ENCODE measurements at places on chromosomes 7 and 10.

GRCh38 chr7:146022776-146023175, 93.8 kb upstream of the CNTNAP2 start:
- DNase-seq = no peak

DNA sequence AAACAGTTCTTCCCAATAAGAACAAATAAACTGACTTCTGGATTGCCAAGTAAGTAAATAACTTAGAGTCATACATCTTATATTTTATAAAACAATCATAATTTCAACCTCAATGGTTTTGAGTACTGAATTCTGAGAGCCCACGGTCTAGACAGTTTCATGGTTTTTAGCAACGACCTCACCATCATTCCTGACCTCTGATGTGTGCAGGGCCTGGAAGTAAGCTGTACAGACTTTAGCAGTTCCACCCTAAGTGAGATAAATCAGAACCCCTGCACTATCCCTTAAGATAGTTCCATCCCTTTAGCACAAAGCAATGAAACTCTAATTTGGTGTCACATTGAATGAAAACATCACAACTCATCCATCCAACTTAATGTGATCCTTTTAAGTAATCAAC, 86.0 kb downstream of the NEBL start:
- DNase-seq = no peak

- DNase-seq = no peak
Observed at GRCh38 chr10:48773580-48773979, 88.9 kb downstream of the WDFY4 start.

DNA sequence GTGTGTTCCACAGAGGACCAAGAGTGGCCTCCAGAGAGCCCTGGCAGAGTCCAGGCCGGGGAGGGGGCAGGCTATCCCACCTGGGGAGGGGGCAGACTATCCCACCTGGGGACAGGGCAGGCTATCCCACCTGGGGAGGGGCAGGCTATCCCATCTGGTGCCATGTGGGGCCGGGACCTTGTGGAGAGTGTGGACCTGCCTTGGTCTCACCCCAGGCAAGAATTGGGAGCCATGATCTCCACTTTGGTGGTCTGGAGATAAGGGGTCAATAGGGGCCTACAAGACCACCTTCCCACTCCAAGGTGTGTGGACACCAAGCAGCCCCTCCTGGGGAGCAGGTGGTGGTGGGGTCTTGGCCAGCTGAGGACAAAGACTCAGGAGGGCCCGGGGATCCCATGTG, 138.2 kb downstream of the EBF3 start:
- DNase-seq = no peak

GRCh38 chr10:59900048-59900727, 6.2 kb downstream of the CCDC6 start:
- DNase-seq = no peak

DNA sequence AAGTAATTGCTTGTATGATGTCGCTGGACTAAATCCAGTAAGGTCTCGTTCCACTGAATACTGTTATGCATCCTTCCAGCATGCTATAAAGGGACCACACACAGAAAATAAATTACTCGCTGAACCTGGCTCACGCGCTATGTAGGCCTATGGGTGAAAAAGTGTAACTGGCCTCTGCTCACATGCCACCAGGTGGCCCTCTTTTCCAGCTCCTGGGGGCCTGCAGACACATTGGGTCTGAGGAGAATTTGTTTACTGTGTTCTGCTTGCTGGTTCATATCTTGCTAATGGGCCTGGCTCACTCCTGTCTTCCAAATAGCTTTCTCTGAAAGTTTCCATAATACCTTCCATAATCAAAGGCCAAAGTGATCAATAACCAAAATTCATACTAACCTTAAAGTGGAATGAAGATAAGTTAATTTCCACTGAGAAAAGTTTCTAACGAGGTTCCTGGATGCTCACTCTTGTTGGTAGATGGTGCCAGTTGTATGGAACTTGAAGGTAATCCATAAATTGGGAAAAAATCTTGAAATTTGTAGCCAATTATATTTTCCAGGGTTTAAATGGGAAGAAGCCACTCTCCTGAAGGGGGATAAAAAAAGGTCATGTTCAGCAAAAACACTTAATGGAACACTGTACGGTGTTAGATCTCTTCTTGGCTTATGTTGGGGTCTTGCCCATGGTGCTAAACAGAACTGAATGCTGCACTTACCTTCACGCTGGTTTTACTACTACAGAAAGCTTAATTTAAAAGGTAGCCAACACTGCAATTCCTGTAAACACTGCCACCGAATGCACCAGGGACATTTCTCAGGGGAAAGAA, 27.0 kb upstream of the ZPBP start:
- DNase-seq = peak; percentile 30

- DNase-seq = no peak
Observed at GRCh38 chr10:29749150-29749549, 114.4 kb upstream of the SVIL start.

- DNase-seq = no peak
Observed at GRCh38 chr10:44385026-44385695, at the start of gene CXCL12. TSS of gene CXCL12 (minus strand) at chr10:44385097. CDS start at chr10:44385005, 92 bp downstream.

DNA sequence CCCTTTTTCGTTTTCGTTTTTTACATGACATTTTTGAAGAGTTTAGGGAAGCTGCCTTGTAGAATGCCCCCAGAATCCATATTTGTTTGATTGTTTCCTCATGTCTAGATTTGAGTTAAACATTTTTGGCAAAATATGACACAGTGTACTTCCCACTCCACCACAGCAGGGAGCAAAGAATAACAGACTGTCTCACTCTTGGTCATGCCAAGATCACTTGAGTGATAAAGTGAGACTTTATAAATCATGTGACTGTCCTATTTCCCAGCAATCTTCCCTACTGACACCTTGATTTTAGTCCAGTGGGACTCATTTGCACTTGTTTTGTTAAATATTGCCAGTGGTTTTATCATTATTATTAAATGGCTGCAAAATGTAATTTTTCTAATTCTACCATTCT, 44.4 kb upstream of the USP6NL start:
- DNase-seq = no peak

DNA sequence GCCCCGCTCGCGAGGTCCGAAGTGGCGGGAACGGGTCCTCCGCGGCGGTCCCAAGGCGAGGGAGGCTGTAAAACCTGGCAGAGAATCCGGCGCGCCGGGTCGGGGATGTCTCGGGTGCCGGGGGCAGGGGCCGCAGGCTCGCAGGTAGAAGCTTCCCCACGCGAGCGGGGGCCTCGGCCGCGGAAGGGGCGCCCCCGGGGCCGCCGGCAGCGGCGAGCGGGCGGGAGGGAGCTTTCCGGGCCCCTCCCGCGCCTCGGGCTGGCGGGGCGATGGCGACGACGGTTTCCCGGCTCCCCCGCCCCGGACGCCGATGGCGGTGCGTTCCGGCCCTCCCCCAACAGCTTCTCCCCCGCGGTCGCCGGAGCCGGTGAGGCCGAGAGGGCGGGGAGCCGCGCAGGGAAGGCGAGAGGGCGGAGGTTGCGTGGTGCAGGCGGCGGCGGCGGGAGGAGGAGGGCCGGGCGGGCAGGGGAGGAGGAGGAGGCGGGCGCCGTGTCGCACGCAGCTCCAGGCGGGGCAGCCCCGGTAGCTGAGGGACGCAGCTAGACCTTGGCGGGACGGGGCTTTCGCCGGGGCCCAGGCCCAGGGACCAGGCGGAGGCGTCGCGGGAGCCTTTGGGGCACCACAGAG, at the start of gene CUL1:
Gene CUL1, plus strand, starts transcription at position 507 of the 627 bp plus-strand sequence. CDS start 31,220 bp downstream, outside the sequence.
- peak; percentile 67 for DNase-seq

DNA sequence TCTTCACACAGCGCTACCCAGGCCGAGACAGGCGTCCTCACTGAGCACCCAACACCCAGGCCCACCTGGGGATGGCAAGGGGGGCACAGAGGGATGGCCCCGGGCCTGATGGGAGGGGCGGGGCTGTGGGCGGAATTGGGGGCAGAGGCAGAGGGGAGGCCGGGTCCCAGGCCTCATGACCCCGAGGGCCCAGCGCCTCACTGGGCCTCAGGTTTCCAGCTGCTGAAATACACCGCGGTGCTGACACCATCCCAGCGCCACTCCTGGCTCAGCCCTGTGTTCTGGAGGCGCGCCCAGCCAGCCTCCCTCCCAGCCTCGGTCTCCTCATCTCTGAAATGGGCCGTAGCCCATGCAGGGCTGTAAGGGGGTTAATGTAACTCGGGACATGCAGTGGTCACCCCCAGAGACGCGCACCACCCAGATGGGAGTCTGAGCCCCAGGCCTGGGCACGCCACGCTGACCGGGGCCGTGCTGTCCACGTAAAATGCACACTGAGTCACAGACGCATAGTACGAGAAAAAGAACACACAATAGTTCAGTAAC, 82.3 kb downstream of the UNCX start:
- no peak for DNase-seq

DNA sequence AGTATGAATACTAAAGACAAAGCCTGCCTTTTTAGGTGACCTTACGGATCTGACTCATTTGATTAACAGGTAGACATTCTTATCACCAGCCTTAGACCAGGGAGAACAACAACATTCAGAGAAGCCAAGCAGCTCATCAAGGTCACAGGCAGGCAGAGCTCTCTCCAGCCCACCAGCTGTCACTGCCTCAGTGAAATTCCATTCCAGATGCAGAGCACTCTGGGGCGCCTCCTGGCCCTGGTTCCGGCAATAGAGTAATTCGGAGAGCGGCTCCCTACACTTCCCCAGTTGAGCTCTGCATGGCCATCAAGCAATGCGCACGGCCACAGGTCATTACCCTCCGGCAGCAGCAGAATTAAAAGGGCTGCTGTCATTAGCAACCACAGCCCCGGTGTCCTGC, 164.7 kb downstream of the TCERG1L start:
- no peak for DNase-seq

- DNase-seq = no peak
Observed at GRCh38 chr10:16811292-16811691, 5.9 kb downstream of the RSU1 start.

- no peak for DNase-seq
Observed at GRCh38 chr10:18122753-18123152, 17.5 kb upstream of the CACNB2 start.

DNA sequence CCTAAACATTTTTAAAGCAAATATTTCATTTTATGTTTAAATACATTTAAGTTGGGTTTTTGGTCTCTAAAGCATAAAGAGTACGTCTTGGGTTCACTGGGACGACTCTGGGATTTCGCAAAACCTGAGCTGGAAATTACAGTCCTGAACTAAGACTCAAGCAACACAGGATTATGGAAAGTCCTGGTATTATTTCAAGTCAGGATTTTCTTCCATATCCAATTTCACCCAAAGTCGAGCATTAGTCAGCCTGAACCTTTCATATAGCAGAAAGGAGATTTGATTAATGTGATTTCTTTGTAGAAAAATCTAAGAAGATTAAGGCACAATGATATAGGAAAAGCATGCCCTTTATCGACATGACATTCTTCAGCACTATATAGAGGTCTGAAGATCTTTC, 100.0 kb downstream of the MTERF1 start:
- DNase-seq = no peak
